ENCODE measurements at places on chromosomes 4 and X. TPM values are rescaled to one million over a fixed set of nuclear protein-coding genes. Genes with fewer than 3 reads are reported as not detected.

The IL1RAPL1 gene
- 23.0 TPM for total RNA-seq

The TMEM144 gene
- 184 TPM for total RNA-seq

- no peak for DNase-seq
These were observed 45.0 kb downstream of the NOCT start for GRCh38 chr4:139060591-139060990.

DNA sequence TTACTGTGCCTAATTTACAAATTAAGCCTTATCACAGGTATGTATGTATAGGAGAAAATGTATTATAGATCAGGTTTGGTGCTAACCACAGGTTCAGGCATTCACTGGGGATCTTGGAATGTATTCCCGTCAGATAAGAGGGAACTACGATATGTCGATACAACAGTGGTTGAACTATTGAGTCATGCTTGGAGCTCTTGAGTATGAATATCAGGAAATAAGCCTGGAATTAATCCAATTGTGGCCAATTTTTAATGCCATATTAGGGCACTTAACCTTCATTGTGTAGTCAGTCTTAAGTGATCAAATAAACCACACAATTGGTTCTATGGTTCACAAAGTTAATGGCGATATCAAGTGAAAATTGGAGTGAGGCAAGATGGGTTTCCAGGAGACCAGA lies 556.5 kb downstream of the IL1RAPL1 start:
- no peak for DNase-seq

DNA sequence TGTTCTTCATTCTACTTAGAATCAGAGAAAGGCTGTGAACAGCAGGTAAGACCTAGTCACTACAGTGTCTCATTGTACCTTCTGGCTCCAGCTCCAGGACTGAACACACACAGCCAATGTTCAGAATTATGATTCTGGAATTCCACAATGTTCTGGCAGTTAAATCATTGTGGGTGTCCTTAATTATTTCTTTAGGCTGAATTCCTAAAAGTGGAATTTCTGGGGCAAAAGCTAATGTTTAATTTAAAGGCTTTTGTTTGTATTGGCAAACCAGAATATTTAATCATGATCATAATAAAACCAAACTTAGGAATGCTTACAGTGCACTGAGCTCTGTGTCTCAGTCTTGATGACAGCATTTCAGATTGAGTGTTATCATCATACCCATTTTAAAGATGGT lies 67.0 kb upstream of the FAT1 start:
- DNase-seq, result no peak

DNA sequence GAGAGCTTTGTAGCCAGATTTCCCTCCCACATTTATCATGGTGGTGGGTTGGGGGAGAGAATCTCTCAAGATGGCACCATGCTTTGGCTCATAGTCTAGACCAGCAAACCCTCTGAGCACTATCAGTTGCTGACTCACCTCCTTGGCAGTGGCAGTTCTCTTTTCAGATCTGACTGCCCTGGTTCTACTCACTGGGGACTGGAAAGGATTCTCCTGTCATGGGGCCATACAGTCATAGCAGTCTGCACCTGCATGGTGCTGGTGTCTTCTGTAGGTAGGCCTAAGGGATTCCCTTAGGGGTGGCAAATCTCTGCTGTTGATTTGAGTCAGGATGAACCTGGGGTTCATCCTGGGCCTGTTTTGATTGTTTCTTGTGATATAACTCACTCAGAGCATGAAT lies 2.6 kb downstream of the TEX13B start:
- DNase-seq, result no peak

DNA sequence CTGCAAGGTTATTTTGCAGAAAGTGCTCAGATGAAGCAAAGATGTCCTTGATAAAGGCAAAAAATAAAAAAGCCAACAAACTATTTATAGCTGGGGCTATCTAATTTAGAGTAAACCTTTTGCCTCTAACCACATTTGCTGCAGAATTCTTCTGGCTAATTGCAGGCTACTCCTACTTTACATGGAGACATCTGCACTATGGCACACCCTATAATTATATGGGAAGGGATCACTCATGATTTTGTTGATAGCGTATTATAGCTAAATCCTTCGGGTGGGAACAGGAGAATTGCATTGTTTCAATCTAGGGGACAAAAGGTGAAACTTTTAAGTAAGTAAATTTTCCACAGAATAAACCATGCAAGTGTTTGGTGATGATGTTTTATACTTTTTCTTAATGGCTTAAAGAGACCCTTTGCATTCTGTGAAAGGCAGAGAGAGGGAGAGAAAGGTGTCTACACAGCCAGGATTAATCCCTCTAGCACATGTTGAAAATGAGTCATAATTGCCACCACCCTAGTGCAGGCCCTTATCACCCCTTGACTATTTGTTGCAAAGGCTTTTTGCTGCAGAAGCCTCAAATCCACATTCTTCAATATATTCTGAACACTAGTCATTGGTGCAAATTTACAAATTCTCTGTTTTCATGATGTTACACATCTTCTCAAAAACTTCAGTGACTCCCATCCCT lies 221.3 kb upstream of the BMP3 start:
- no peak for DNase-seq
